K562 (cell line): ENCODE measurements at places on chromosomes 3 and 15.

- DNase-seq: peak; percentile 79
Observed at GRCh38 chr3:176514297-176514696, 683.0 kb downstream of the TBL1XR1 start.

DNA sequence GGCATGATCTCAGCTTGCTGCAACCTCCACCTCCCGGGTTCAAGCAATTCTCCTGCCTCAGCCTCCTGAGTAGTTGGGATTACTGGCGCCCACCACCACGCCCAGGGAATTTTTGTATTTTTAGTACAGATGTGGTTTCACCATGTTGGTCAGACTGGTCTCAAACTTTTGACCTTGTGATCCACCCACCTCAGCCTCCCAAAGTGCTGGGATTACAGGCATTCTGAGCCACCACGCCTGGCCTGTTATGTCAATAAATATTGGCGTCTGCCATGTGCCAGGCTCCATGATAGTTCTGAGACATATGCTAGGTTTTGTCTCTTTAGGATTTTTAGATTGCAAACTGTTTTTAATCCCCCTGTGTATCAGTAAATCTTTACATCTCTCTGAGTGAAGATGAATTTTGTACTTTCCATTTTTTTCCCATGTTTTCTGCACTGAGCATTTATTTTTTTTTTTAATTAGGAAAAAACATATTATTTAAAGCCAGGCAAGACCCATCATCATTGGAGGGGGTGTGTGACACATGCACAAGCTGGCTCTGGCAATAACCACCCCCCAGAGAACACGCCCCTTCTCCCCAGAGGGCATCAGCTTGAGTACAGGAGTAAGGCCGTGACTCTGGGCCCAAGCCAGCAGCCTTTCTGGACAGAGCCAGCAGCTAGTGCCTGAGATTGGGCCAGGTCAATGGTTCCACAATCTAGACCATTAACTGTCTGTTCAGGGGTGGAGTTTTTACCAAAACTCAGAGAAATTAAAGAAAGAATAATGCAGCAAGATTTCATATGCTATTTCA lies 51.0 kb upstream of the ATP1B3 start:
- no peak for DNase-seq

GRCh38 chr3:50340147-50340447 lies 539 bp downstream of the RASSF1 start:
- DNase-seq: no peak

DNA sequence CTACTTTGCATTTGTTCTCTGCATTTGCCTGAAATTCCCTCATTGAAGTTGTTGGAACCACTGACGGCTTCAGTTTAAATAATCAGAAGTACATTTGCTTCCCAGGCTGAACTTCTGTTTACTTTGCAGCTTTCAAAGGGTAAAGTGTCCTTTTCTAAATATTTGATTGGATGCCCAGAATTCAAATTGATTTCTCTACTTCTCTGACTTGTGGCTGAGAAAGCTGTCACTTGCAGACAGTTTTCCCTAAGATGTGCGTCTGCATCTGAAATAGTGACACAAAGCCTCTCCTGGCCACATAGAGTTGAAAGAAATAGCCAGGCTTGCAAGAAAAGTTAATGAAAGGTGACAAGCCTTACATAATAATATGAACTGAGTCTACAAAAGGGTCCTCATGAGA lies 299.6 kb downstream of the THSD4 start:
- no peak for DNase-seq

DNA sequence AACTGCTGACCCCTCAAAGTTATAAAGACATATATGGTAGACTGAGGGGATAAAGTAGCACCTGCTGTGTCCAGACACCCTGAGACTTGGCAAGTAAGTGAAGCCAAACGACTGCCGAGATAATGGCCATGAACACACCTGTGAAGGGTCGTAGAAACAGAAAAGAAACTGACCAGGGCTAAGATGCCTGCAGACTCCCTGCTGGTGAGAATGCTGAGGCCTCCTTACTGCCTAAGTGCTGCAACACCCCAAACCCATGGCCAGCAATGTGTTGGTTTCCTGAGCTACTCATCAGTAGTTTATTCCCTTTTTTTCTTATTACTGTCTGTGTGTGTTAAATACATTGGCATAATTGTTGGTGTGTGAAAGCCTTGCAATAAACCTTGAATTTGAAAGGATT lies 233.8 kb downstream of the ZNF385D start:
- DNase-seq: no peak

- DNase-seq: no peak
Observed at GRCh38 chr3:30400926-30401325, 205.5 kb upstream of the TGFBR2 start.

- peak; percentile 35 for DNase-seq
Observed at GRCh38 chr3:44885618-44886017, 11.2 kb downstream of the TGM4 start.

DNA sequence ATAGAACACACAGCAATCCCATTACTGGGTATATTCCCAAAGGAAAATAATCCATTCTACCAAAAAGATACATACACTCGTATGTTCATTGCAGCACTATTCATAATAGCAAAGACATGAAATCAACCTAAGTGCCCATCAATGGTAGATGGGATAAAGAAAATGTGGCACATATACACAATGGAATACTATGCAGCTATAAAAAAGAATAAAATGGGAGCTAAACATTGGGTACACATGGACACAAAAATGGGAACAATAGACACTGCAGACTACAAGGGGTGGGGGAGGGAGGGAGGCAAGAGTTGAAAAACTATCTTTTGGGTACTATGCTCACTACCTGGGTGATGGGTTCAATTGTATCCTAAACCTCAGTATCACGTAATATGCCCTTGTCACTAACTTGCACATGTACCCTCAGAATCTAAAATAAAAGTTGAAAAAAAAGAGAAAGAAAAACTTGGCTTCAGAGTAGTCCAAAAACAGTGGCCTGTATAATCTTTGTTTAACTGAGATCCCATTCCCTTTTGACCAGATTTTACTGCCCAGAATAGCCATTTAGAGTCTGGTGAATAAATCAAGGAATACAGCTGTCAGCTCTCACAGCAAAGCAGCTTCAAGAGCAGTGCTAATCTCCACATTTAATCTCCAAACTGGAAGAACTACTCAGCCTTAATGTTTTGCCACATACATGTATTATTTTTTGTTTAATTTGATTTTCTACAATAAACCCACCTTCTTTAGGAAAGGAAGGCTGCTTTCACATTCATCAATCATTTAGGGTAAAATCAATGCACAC lies 54.5 kb upstream of the XRN1 start:
- DNase-seq: no peak

DNA sequence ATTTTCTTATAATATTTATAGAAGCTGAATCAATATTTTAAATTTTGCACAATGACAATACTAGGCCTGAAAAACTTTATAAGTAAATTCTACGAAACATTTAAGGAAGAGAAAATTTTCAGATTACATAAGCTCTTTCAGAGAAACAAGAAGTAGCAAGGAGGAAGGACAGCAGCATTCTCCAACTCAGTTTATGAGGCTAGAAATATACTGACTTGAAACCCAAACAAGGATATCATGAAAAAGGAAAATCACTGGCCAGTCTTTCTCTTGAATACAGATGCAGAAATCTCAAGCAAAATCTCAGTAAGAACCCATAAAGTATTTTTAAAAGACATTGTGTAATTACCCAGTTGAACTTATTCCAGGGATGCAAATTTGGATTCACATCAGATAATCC lies 121.3 kb downstream of the STAC start:
- no peak for DNase-seq
